LHCN-M2 (cell line): ENCODE measurements at places on chromosomes 6 and 20.
A peak's percentile ranks its signal among the peaks of the same experiment; 100 is the strongest.

DNA sequence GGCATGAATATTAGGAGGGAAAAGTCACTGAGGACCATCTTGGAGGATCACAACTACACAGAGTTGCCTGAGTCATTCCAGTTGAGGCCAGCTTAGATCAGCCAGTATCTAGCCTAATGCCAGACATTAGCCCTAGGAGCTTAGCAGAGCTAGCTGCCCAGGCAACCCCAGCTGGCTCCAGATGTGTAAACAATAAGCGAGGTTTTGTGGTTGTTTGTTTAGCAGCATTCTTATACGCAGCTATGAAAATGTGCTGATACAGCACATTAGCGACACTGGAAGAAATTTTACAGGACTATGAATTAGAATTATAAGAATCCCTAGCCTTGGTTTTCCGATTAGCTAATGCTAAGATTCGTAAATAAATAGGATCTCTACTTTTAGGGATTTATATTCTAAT is 59.3 kb downstream of the BTBD3 start:
- DNase-seq = no peak

DNA sequence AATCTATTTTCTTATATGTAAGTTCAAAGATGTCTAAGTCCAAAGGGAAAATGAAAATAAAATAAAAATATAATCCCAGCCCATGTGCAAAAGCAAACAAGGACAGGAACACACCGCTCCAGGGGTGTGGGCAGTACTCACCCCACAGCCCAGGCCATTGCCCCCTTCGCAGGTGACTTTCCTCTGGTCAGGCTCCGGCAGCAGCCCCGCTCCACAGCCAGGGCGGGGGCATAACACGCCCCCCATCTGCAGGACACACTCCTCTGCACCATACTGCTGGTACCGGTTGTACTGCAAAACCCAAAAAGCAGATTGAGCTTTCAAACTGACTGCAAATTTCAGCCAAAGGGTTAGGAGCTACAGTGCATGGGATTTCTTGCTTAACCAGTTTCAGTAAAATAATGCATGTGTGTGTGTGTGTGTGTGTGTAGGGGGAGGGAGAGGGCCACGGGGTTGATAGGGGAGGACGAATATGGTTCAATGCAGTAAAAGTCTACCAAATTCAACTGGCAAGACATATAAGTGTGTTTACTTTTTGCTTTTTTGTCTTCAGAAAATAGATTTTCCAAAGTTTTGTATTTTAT is 274.9 kb upstream of the AGPAT4 start:
- DNase-seq = no peak

GRCh38 chr6:56911847-56912246 is 43.1 kb upstream of the BEND6 start:
- DNase-seq = peak; percentile 90

DNA sequence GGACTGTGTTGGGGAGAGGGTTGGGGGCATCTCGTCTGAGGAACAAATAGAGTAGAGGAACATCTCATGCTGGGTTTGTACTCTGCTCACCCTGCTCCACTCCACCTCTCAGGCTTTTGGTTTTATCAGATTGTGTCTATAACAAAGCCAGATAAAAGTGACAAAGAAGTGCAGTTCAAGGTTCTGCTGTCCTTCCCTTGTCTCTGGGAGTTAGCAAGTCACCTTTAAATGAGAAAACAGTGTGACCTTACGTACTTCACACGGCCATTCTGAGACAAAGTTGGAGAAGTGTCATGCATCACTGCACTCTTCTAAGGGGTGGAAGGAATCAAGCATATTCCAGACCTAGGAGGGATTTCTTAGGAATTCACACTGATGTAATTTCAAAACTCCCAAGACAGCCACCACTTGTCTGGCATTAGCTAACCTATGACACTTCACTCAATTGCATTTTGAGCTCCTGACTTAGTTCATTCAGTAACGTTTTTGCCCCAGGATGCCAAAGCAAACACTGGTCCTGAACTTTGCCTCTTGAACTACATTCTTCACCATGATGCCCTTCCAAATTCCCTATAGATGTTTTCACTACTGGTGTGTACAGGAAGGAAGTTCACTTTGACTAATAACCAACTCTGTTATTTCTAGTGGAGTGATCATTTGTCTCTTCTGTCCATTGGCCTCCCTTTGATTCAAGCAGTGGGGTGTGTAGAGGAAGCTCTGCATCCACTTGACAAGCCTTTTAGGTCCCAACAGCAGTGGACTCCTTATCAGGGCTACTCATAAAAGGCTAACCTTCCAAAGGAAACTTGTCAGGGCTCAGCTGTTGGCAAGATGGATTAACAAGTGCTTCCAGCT is 647.6 kb upstream of the FLRT3 start:
- DNase-seq = no peak

- DNase-seq = peak; percentile 55
These were observed 1164.5 kb upstream of the CITED2 start for GRCh38 chr6:140538926-140539325.

DNA sequence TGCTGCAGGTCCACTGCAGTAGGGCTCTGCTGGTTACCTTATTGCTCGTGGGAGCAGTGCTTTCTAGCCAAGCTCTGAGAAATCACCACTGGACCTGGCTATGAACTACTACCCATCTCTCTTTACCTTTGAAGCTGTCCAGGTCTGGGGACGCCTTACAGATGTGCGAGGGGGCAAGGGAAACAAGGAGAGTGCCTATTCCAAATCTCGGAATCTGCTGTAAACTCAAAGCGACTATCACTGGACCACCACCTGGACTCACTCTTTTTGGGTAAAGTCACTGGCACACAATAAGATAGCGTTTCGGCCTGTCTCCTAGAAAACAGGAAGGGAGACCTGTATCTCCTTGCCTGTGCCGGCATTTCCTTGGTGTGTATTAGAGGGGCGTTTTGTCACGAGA is 5.3 kb downstream of the NRN1 start:
- no peak for DNase-seq

DNA sequence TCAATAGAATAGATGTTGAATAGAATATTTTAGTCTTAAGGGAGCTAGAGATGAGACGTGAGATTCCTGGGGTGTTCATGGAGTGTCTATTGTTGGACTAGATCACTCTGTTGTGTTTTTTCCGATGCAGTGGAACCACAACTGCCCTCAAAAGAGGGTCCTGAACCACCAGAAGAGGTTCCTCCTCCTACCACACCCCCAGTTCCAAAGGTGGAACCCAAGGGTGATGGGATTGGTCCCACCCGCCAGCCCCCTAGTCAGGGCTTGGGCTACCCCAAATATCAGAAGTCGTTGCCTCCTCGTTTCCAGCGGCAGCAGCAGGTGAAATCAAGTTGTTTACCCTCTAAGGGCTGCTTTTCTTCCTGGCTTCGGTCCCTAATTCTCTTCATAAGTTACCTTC is 8.5 kb downstream of the PRRC2A start:
- no peak for DNase-seq

GRCh38 chr20:23622839-23623343 is 14.9 kb downstream of the CST3 start:
- DNase-seq = peak; percentile 99

GRCh38 chr6:11066505-11067347 is 22.6 kb upstream of the ELOVL2 start:
- DNase-seq = no peak

- no peak for DNase-seq
These were observed 1.1 kb upstream of the SIM1 start for GRCh38 chr6:100465701-100466409.

DNA sequence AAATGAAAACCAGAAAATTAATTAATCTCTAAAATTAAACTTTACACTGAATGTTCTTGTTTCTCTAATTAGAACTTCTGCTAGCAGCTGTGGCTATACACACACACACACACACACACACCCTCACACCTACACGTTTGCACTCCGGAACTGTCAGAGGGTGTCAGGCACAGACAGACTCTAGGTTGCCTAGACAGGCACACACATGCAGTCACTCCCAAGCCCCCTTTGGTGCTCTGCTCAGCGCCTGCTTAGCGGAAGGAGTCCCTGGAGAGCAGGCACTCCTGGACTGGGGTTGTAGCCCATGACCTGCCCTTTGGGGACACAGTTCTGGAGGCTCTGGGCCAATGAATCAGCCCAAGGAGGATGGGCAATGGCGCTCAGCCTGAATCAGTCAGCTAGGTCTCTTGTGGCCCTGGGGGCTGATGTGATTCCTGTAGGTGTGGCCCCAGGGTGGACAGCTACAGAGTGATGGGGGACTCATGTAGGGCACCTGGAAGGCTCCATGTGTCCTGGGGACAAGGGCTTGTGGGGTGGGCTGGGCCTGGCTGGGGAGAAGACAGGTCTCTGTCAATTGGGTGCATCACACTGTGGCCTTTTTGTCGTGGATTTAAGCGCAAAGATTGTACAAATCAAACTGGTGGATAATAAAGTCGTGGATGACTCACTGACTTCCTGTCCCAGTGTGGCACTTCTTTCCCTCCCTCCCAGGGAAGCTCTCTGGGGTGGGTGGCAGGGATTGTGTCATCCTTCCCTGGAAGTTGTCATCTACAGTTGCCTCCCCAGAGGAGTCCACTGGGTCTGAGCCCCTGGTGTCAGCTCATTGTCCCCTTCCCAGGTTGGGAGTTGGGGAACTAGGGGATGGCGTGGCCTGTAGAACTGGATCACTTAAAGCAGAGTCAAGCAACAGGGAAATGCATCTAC is 8.8 kb downstream of the TMEM151B start:
- DNase-seq = no peak

DNA sequence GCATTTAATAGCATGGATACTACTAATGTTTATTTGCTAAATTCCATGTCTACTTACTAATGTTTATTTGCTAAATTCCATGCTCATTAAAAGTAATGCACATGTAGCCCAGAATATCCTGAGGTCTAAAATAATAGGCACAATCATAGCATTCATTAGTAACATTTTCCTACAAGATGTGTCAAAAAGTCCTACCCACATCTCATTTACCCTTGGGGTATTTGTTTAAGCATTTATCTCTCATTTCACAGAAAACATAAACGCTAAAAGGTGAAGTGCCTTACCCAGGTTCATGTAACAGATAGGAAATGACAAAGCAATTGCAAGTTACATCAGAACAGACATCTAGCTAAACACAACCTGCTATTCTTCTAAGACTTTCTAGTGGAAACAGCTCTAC is 457.1 kb downstream of the HACE1 start:
- no peak for DNase-seq

DNA sequence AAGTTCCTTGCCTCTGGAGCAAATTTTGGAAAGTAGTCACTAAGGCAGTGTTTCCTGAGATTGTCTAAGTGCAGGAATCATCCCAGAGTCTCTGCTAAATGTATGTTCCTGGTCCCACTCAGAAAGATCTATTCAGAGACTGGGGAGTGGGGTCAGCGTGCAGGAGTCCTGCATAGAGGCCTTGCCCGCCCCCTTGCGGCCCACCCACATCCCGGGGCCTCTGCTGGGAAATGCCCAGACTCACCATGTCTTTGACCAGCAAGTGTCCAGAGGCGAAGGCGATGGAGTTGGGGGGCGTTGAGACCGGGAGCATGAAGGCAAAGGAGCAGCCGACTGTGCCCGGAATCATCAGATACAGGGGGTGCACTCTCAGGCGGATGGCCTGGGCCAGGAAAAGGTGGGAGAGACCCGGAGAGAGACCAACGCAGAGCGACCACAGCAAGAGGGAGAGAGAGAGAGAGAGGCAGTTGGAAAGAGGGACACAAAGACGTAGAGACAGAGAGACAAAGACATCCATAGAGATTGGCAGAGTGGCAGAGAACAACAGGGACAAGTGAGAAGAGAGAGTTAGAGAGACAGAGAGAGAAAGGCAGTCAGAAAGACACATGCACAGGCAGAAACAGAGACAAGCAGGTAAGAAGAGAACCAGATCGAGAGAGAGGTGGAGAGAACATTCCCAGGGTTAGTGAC is 12.9 kb upstream of the OCSTAMP start:
- DNase-seq = no peak

GRCh38 chr6:141833001-141833655 is 299.6 kb upstream of the GJE1 start:
- no peak for DNase-seq

- DNase-seq = peak; percentile 38
These were observed 65.2 kb downstream of the STX11 start for GRCh38 chr6:144215402-144215931.

DNA sequence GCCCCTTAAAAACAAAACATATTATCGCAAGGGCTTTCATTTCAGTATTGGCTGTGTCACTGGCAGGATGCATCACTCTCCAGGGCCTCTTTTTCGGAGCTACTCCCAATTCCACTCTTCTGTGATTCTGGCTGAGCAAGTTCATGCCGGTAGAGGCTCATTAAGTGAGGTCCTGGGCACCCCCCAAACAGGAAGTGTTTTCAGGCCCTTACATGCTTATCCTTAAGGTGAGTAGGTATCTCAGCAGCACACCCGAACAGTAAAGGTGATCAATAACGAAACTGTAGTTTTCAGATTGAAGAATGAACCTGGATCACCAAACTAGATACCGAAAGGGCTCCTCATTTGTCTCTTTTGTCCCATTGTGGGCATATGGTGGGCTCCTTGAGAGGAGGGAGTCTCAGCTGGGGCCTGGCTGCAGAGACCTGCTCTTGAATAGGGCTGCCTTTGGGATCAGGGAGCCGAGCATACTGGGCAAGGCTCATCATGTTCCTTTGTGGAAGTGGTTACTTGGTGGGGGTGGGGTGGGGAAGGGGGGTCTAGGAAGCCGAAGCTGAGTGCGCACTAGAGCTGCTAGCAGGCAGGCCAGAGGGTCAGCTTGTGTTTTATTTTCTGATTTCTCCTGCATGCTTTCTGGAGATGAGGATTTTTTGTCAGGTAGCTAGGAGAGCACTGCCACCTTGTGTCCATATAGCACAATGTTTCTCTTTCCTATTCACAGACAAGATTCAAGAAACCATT is 65.2 kb downstream of the CDS2 start:
- DNase-seq = peak; percentile 78

DNA sequence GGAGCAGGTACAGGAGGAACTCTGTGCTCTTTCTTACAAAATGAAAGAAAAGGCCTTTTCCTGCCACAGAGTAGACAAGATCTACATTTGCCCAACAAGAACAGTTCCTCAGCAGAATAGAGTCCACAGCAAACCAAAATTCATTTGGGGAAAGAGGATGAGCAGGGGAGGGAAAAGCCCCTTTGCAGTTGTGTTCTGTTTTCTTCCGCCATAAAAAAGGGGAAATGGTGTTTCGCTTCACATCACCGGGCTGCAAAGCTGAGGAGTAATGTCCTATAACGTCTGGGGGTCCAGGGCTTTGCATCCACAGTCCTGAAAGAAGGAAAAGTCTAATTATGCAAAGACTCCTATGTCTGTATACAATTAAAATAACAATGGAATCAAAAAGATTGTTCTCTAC is at the start of gene GPR31:
Gene GPR31, minus strand, starts transcription at position 118 of the 400 bp plus-strand sequence. CDS start 149 bp downstream, outside the sequence.
- DNase-seq = no peak

GRCh38 chr6:22925304-22925835 is 356.0 kb downstream of the HDGFL1 start:
- no peak for DNase-seq
